Thymus (tissue), 14 donors: ENCODE measurements at places on chromosomes 13 and 19.

DNA sequence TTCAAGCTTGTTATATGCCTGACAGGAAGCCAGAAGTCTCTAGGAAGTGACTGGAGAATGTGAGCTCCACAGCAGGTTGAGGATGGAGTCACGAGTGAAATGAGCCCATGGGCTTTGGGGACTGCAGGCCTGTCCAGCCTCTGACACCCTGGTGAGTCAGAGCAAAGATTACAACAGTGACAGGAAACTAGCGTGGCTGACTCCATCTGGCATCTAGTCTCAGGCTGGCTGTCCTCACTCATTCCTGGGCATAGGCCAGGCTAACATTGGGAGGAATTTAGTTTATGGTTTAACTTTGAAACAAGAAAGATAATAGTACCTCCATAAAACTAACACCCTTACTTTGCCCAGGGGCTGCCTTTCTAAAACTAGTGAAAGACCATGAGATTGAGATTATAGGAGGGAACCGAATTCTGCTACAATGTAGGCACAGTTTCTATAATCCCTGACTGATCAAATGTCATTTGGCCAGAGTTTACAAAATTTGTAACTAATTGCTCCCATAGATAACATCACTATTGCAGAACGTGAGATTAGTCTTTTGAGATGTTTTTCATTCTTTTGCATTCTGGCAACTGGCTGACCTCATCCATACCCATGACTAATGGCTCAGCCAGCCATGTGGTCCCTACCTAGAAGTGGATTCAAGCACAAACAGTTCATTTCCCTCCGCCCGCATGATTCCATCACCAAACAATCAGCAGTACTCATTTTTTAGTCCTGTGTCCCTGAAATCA lies 28.4 kb downstream of the PSG1 start:
- no peak for DNase-seq

GRCh38 chr19:45764475-45764874 lies 4.6 kb downstream of the SIX5 start:
- DNase-seq, result no peak

DNA sequence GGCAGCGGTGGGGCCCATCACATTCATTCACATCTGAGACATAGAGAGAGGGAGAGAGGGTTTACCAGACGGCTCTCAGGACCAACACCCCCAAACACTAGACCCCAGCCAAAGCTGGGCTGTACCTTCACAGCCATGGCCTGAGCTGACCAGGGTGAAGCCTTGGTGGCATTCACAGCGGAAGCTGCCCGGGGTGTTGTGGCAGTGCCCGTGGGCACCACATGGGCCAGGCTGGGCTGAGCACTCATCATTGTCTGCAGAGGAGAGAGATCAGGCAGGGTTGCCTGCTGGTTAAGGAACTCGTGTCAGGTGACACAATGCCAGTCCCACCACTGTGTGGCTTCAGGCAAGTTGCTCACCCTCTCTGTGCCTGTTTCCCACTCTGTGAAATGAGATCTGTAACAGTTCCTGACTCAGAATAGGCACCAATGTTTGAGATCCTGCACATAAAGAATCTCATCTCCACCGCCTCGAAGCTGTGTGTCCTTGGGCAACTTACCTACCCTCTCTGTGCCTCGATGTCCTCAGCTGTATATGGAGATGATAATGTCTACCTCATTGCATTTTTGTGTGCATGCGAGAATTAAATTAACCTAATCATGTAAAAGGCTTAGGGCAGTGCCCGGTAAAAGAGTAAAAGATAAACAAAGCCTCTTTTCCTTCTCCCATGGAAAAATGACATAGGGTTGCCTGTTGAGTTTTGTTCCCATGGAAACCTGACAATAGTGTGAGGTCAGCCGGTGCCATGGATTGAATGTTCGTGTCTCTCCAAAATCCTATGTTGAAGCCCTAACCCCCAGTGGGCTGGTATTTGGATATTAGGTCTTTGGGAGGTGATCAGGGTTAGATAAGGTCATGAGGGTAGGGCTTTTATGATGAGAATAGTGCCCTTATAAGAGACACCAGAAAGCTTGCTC lies 22.9 kb downstream of the CCL25 start:
- no peak for DNase-seq

GRCh38 chr13:21014502-21015170 lies 46.8 kb downstream of the LATS2 start:
- DNase-seq, result no peak

GRCh38 chr13:51739027-51739764 lies 64.8 kb downstream of the DHRS12 start:
- DNase-seq, result no peak

DNA sequence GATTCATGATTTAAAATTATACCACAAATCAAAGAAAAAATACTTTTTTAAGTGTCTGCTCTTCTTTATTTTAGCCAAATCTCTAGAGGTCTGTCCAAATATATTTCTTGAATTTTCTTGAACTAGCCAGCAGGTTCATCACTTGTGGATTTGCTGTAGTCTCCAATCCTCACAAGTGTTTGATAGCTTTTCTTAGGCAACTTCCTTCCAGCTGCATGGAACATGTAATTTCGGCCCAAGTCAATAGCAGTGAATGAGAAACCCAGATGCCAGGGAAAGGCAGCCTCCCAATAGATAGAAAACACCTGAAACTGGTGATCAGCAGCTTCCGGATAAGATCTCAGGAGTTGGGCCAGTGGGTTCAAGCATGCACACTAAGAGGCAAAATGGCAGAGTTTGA lies 15.6 kb upstream of the RNASEH2B start:
- no peak for DNase-seq

DNA sequence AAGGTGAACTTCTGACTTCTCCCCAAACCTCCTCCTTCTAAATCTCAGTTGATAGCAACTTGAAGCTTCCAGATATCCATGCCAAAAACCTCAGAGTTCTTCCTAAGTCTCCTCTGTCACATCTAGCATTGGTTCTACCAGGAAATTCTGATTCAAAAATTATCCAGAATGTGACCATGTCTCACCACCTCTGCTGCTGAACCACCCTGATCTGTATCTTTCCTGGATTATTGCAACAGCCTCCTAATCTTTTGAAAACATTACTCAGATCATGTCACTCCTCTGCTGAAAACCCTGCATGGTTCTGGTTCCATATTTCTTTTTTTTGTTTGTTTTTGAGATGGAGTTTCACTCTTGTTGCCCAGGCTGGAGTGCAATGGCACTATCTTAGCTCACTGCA lies 78.7 kb upstream of the TNFSF11 start:
- no peak for DNase-seq

GRCh38 chr19:4097501-4097900 lies 26.4 kb downstream of the MAP2K2 start:
- DNase-seq, result no peak

GRCh38 chr13:109547942-109548341 lies 238.4 kb downstream of the IRS2 start:
- peak; percentile 7 for DNase-seq

GRCh38 chr19:32232449-32232848 lies 113.0 kb upstream of the ZNF507 start:
- DNase-seq, result no peak

DNA sequence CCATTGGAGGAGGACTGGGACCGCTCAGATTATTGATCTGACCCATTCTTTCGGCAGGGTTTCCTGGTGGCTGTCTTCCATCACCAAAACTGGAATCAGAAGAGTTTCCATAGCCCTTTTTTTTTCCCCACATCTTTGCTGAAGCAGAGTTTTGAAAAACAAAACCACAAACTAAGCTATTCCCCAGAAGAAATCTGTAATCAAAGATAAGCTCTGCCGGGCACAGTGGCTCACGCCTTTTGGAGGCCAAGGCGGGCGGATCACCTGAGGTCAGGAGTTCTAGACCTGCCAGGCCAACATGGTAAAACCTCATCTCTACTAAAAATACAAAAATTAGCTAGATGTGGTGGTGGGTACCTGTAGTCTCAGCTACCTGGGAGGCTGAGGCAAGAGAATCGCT lies 4.2 kb upstream of the ICAM1 start:
- no peak for DNase-seq

DNA sequence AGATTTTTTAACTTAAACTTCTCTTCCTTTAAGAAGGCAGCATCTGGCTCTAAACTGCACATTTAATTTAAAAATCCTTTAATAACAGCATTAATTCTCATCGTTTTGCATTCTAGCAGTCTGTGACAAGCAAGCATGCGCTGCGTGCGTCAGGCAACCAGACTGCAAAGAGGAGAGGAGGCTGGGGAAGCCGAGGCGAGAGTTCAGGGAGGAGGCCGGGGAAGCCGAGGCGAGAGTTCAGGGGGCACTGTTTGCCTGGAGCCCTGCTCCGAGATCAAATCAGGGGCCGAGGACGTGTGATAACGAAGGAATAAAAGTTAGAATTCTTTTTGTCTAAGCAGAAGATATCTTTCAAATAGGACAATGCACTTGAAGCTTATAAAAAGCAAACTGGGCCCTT lies 435.7 kb downstream of the EFNB2 start:
- DNase-seq, result no peak

- no peak for DNase-seq
These were observed 121.9 kb downstream of the DLEU7 start for GRCh38 chr13:50721672-50721992.

DNA sequence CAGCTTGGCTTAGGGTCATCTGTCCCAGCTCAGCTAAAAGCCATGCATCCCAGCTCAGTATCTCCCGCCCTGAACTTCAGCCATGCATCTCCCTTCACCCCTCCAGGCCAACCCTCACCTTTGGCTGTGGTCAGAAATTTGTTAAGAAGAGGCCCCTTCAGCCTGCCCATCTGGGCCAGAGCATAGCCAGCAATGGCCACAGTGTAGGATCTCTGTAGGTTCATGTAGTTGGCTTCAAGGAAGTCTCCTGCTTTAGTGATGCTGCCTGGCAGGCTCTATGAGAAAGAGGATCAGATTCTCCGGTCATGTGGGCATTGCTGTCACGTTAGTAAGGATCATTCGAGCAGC lies 16.6 kb upstream of the TNFSF14 start:
- no peak for DNase-seq

GRCh38 chr19:45578861-45579260 lies 5.7 kb downstream of the OPA3 start:
- DNase-seq, result no peak

GRCh38 chr19:2790557-2791271 lies 5.4 kb downstream of the THOP1 start:
- DNase-seq, result no peak

- no peak for DNase-seq
These were observed 1.3 kb downstream of the RAD23A start for GRCh38 chr19:12946731-12947496.

DNA sequence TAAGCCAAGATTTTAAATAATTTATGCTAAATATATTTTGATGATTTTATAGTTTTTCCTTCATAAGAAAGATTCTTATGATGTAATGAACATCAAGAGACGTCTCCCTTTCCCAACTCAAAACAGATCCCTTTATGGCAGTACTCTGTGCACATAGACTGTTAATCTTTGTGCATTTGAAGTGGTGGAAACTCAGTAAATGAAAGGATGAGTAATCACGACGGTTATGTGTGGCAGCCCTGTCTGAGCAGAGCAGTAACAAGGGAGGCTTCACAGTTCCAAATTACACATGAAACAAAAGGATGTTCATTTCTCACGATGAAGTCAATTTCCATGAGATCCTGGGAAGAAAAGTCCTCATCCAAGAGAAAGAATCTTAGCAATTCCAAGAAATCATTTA lies 498.1 kb downstream of the KLF5 start:
- no peak for DNase-seq

DNA sequence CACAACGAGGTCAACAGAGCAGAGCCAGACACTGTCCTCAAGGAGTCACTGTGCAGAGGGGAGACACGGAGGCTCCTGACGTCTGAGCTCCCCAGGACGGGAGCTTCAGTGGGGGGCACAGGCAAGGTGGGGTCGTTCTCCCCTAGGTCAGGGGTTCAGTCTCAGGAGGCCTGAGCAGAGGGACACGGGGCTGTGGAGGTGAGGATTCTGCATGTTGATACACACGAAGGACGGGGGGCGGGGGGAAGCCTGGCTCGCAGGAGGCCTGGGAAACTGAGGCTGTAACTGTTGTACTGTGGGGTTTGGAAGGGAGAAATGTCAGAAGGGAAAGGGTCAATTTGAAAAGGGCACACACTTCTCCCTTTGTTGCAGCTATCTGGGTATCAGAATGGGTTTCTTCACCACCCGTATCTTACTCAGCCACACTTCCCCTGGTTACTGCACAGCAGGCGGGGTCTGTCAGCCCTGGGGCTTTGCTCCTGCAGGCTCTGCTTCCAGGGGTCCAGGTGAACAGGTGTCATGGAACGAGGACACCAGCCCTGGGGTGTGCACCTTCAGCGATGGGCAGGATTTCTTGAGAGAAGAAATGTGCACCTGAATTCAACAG lies 748 bp upstream of the SIGLEC8 start:
- no peak for DNase-seq

GRCh38 chr13:108360139-108360538 lies 90.6 kb downstream of the TNFSF13B start:
- no peak for DNase-seq

GRCh38 chr19:57152921-57153320 lies 7.9 kb upstream of the ZIM3 start:
- DNase-seq, result no peak

DNA sequence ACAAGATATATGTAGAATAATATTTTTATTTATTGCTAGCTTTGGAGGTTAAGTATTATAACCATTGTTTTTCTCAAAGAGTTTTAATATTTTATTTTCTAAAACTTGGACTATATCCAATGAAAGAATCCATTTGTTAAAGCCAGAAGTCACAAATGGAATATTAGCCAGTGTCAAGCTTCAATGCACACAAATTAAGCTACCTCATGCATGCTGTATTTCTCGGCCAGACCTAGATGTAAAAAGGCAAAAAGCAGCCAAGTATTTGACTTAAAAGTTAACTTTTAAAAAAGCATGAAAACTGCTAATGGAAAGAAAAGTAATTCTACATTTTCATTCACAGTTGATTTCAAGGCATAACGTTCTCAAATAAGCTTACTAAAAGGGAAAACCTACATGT lies 160.0 kb upstream of the ATXN8OS start:
- DNase-seq, result no peak

- DNase-seq, result no peak
These were observed 121.5 kb downstream of the LHFPL6 start for GRCh38 chr13:39481491-39481890.

DNA sequence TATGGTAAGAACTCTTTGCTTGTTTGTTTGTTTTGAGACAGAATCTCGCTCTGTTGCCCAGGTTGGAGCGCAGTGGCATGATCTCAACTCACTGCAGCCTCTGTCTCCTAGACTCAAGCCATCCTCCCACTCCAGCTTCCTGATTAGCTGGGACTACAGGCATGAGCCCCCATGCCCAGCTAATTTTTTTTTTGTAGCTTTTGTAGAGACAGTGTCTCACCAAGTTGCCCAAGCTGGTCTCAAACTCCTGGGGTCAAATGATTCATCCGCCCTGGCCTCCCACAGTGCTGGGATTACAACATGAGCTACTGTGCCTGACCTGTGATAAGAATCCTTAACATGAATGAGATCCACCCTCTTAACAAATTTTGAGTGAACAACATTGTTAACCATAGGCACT lies 183.9 kb upstream of the TSHZ3 start:
- no peak for DNase-seq

GRCh38 chr13:83325125-83325853 lies 557.0 kb downstream of the SLITRK1 start:
- no peak for DNase-seq

- no peak for DNase-seq
These were observed 3.6 kb downstream of the ZIC5 start for GRCh38 chr13:99967869-99968520.
